Activated T-cell treated with anti-CD3 and anti-CD28 coated beads for 1 hour (primary cell): ENCODE measurements at places on chromosomes 6 and 20.

DNA sequence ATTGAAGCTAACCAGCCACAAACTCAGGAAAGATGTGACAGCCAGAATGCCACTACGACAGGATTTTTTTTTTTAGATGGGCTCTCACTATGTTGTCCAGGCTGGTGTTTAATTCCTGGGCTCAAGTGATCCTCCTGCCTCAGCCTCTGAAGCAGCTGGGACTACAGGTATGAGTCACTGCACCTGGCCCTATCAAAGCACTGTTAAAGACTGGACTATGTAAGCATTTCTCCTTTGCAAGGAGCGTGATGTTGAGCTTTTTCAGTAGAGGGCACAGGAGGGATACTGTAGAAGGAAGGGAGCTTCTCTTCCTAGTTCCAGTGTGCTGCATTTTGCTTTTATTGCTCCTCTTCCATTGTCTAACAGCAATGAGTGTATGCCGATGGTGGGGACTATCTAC lies 35.8 kb downstream of the ZBTB9 start:
- no peak for DNase-seq

DNA sequence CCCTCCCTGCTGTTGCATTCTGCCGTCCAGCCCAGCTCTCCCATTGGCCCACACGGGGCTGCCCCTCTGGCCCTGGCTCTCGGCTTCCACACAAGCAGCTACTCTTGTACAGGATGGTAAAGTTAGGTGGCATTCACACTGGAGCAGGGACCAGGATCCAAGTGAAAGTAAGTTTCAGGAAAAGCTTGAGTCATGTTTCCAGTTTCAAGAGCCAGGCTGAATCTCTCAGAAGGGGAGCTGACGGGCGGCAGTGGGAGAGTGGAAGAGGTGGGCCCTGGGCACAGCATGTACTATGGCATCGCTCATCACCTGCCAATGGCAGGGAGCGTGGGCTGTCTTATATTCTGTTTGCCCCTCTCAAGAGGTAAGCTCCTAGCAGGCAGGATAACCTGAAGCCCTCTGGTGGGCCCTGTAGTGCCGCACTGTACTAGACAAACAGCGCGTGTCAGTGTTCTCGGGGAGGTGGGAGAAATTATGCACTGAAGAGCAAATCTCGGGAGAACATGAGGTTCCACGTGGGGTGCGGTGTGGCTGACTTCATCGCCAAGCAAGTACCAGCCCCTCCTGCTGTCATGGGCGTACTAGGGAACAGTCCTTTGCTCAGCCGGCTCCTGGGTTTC lies 241.5 kb downstream of the NRN1 start:
- DNase-seq: no peak

DNA sequence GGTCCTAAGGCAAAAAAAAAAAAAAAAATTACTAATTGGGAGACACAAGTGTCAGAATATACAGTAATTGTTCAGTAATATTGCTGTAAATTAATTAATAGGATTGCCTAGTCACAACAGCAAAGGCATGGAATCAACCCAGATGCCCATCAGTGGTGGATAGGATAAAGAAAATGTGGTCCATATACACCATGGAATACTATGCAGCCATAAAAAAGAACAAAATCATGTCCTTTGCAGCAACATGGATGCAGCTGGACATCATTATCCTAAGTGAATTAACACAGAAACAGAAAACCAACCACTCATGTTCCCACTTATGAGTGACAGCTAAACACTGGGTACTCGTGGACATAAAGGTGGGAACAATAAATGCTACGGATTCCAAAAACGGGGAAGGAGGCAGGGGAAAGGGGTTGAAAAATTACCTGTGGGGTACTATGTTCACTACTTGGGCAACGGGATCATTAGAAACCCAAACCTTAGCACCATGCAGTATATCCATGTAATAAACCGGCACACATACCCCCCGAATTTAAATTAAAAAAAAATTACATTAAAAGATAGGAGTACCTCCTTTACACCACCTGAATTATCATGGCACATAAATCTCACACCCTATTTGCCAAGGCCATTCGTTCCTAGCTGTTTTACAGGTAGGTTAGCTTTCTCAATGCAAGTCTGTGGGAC lies 689 bp upstream of the PFDN4 start:
- no peak for DNase-seq

DNA sequence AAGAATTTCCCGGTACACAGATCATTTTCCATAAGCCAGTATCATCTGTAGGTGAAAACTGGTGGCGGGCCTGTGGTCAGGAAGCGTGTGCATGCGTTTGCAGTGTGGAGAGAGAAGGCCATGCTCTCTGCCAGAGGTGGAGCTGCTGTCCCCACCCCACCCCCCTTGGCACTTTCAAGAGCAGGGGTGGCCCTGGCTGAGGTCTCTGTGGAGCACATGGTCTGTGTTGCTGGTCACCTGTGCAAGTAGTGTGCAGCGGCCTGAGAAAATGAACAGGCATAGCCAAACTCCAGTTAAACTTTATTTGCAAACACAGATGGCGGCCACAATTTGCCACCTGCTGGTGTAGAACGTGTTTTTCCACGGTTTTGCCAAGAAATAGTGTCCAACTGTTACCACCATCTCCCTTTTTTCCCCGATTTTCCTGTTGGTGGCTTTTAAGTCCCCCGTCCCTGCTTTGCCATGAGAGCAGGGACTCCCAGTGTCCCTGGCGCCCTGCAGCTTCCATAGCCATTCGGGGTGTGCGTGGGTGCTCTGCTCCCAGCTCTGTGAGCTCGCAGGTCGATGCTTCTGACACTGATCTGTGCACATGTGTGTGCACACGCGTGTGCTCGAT lies 2.5 kb downstream of the ADRM1 start:
- no peak for DNase-seq

DNA sequence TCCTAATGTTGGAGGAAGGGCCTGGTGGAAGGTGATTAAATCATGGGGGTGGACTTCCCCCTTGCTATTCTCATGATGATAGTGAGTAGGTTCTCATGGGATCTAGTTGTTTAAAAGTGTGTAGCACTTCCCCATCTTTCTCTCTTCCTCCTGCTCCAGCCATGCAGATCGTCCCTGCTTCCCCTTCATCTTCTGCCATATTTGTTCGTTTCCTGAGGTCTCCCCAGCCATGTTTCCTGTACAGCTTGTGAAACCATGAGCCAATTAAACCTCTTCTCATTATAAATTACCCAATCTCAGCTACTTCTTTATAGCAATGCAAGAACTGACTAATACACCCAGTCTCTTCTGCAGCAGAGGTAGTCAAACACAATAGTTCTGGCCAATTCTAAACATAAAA lies 5.4 kb downstream of the EPM2A start:
- DNase-seq: no peak

GRCh38 chr20:40843251-40843650 lies 154.2 kb upstream of the MAFB start:
- DNase-seq: no peak

DNA sequence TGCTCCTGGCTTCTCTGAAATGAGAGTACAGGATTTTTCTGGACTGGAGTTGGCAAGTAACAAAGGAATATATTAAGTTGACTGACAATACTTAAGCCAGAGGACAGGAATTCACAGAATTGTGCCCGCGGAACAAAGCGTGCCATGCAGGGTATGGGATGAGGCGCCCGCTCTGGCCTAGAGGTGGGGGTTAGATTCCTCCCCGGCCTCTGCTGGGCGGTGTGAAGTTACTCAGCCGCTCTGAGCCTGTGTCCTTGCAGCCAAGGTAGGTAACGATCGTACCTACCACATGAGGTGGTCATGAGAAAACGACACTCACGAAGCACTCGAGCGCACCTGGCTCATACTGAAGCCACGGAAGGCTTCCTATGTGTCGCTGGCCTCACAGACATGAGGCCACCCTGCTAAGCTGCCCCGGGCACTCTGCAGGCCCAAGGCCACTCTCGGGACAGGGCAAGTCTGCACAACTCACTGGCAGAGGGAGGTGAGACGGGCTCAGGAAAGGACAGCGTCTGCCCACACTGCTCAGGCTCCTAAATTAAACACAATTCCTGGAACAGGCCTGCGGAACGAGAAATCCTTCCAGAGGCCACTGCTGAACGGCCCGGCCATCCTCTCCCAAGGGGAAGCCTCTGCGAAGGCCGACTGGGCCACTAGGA lies 70.8 kb downstream of the PSMG4 start:
- no peak for DNase-seq

GRCh38 chr20:44704551-44704971 lies 10.6 kb upstream of the CCN5 start:
- no peak for DNase-seq
